ENCODE measurements at places on chromosomes 12 and 14.
A peak's percentile ranks its signal among the peaks of the same experiment; 100 is the strongest.

DNA sequence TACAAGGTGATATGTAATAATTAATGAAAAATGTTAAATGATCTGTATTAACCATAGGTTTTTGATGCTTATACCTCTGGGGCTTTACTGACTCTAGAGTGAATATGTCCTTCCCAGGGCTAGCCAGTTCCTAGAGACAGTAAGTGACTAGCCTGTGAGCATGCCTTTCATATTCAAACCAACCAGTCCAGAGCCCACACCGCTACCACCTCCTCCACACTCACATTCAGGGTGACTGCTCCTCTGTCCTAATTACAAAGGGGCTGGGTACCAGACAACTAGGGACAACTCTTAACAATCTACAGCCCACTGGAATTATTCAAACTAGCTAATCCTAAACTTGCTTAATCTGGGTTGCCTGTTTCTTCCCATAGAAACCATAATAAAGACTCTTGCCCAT lies 49.0 kb downstream of the RALGAPA1 start:
- no peak for DNase-seq

DNA sequence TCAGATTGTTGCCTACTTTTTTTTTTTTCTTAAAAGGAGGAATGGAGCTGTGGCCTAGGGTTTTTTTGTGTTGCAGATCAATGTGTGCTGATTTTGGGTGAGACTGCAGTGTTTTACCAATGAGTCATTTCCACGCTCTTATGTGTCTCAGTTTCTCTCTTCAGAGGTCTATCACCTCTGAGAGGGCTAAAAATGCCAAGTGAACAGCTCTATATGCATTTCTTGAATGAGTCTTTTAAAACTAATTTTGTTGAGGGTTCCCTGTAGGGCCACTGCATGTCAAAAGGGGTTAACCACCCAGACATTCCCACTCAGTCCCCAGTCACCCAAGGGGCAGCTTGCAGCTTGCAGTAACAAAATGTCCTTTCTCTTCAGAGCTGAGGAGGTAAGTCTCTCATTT lies 24.3 kb upstream of the GLIPR1L2 start:
- no peak for DNase-seq

GRCh38 chr12:52234223-52234810 lies 1.3 kb downstream of the KRT7 start:
- no peak for DNase-seq

DNA sequence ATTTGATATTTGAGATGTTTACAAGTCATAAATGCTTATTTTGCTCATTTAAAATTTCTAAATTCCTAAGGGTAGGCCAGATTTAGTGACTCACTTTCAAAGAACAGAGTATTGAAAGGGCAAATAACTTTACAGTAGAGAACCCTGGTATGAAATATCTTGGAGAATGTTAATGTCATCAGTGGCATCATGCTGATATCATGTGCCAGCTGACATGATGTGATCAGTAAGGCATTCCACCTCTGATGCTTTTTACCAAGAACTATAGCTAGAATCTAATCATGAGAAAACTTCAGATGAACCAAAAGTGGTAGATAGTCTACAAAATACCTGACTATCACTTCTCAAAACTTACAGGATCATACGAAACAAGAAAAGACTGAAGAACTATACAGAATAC lies 2.9 kb upstream of the FLRT2 start:
- no peak for DNase-seq

DNA sequence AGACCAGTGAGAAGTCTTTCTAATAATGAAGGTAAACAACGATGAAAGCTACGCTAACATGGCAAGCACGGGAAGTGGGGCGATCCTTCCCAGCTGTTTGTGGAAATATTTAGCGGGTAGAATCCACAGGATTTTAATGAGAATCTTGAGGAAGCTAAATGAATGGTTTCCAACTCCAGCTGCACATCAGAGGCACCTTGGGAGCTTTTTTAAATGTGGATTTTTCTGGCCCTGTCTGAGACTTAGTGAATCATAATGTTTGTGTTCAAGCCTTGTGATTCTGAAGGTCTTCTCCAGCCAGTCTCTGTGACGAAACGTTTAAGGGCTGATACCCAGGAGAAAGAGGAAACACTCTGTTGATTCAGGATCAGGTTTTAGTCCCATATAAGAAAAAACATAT lies 169.8 kb downstream of the CAPZA3 start:
- DNase-seq = no peak

DNA sequence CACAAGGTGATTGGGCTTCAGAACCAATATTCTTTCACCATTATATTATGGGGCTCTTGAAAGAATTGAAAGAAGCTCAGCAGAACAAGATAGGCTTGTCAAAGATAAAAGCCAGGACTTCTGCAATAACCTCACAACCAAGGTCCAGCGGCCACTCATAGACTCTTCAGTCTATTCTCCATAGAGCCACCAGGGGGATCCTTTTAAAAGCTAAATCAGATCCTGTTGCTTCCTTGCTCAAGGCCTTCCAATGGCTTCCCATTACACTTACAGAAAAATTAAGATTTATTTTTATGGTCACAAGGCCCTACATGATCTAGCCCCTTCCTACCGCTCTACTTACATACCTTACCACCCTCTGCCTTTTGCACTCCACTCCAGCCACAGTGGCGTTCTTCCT lies 169.6 kb downstream of the C12orf42 start:
- DNase-seq = no peak

- DNase-seq = no peak
These were observed 107.1 kb upstream of the WSCD2 start for GRCh38 chr12:108021949-108022522.

DNA sequence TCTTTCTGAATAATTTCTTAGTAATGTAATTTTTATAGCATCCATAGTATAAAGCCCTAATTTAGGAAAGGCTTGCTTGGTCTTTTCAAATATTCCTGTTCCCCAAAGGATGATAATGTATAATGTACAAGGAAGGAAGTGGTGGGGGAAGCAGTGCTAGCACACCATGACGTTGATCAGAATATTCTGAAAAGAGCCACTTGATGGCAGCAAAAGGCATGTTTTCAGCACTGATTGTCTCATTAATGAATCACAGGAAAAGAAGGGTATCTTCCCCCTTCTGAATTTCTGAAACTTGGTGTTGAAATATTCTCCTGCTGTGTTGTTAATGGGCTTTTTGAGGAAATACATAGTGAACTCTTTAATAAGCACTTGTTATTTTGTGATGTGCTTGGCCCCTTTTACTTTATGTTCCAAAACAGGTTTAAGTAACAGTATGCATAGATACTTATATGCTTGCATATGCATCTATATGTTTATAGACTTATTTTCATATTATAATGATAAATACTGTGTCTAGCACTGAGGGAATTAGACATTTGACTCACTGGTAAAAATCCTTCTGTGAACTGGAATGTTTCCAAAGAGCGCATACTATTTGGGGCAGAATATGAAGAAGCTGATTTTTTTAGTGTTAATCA lies 122.0 kb downstream of the TMEM117 start:
- no peak for DNase-seq

- no peak for DNase-seq
These were observed 198.4 kb downstream of the PPM1H start for GRCh38 chr12:62736596-62736995.

DNA sequence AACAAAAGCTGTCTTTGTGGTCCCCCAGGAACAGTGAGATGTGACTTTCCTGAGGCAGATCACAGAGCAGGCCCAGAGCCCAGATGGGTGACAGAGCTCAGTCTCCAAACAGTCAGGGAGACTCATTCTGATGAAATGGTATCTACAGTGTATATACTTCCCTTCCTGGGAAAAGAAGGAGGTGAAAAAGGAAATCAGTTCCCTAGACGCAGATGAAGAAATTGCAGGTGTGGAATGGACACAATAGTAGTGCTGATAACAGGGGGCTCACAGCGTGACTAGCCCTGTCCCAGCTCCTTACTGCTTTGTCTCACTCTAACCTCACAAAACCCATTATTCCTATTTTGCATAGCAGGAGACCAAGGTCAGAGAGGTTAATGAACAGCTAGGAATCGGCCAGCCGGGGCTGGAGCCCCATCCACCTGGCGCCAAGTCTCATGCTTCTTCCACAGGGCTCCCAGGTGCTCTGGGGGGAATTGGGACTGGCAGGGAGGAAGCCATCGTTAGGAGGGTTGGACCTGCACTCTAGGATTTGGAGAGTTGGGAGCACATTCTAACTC lies 11.9 kb downstream of the KCNH3 start:
- DNase-seq = no peak

GRCh38 chr12:124518051-124518932 lies 49.1 kb downstream of the NCOR2 start:
- DNase-seq = no peak

DNA sequence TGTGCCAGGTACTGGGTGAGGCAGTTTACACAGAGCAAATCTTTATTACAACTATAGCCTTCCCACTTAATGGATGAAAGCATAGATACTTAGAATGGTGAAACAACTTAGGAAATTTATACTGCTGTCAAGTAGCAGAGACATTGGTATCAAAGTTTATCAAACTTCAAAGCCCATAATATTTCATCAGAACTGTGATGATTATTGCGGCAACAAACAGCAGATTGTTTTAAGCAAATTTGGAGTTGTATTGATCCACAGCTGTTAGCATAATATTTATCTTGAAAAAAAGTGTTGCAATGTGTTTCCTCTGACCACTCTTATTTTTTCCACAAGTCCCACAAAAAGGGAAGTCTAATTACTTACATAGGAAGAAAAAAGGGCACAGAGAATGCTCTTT lies 2.0 kb upstream of the SLCO1B3 start:
- no peak for DNase-seq

DNA sequence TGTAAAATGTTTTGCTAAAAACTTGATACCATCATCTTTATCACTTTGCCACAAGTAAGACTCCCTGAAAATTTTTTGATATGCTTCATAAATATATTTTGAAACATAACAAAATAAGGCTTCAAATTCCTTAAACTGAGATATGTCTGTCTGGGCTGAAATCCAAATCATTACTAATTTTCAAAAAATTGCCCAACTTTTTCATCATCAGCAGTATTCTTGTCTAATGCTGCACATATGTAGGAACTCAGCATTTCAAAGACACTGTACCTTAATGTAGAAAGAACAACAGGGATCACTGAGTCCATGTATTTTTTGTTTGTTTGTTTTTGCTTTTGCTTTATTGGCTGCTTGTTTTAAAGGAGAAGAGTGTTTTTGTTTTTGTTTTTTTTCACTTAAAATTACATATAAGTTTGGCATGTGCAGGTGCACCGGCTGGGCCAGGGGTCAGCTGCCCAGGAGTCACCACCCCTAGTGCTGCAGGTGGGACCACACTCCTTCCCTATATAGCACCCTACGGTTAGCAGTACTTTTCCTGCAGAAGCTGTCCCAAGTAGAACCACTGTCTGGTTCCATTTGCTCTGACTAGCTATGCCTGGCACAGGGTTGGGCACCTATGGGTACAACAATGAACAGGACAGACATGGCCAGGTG lies 231.2 kb downstream of the PIK3C2G start:
- no peak for DNase-seq

DNA sequence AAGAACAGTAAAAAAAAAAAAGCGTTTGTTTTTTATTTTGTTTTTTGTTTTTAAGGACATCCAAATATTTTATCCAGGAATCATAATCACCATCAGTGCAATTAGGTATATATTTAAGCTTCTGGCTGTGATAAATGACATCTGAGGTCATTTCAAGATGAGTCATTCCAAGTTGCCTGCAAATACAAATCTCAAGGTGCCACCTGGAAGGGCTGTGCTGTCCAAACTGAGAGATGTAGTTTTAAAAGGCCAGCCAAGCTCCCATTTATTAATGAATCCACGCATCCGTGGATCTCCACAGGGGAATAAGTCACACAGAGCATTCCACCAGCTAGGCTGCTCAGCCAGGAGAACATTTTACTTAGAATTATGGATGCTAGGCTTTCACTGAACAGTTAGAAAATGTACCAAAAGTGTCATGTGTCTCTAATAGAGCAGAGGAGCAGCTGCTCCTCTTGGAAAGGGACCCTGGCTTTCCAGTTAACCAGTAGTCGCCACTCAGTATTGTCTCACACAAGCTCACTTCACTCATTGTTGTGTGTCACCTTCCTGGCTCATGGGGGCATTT lies 1151.4 kb upstream of the TMEM132C start:
- no peak for DNase-seq

- DNase-seq = peak; percentile 38
These were observed 2.1 kb downstream of the LUM start for GRCh38 chr12:91109148-91109564.

- no peak for DNase-seq
These were observed 13.1 kb downstream of the GPR68 start for GRCh38 chr14:91231446-91231845.

- DNase-seq = no peak
These were observed 7.7 kb downstream of the LRCOL1 start for GRCh38 chr12:132602572-132603239.

DNA sequence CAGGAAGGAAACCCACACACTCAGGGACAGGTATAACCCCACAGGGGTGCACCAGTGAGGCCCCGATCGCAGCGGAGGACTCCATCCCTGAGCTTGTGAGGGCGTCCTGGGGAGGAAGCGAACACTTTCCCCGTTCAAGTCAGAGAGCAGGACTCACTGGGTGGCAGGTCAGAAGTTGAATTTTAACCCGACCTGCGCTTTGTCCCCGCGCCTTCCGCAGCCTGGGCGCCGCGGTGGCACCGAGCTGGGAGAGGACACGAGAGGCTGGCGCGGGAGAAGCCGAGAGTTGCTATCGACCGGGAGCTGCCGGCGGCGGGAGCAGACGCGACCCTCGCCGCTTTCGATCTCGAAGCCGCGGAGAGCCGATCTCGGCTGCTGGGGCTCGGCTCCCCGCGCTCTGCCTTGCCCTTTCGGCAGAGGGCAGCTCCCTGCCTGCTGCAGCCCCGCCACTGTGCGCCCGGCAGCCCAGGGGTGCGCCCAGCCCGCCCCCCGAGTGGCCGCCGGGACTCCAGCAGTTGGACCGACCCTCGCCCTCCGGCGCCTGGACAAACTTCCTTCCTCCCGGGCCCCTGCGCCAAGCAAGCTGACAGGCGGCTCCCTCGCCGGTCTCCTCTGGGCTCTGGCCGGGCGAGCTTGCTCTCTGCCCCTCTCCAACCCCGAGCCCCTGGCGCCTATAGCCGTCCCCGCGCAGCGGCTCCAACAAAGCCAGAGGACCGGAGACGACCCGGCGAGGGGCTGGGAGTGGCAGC lies 918 bp downstream of the LIN7A start:
- no peak for DNase-seq

DNA sequence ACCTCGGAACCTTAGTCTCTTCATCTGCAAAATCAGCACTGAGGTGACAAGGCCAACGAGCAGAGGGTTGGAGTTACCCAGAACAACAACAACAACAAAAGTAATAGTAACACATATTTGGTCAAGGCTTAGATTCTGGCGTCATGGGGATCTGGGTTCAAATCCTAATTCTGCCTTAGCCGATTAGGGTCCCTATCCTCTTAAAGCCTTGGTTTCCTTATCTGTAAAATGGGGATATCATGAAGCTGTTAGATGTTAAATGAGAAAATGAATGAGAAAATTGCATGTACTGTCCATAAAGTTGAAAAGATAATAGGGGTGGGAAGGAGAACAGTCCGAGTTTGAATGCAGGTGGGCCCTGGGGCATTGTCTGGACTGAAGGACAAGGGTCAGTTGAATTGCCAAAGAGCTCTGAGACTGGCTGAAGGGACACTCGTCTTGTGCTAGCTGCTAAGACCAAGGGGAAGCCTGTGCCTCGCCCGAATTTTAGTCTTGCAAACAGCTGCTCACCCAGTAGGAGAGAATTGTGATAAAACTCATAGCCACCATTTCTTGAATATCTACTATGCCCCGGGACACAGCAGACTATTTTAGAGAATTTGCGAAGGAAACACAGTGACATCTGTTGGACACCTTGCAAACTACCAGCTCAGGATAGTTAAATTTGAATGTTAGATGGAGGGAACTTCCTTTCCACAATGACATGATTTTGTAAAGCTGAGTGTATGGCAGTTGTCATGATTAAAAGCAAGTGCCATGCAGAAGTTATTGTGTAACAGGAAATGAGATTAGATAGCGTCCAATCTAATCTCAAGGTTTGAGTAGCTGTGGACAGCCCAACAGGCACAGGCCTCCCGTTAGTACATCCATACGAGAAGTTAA lies 6.8 kb upstream of the HNF1A start:
- DNase-seq = no peak
